ENCODE measurements at places on chromosomes 3 and 15. TPM values are rescaled to one million over a fixed set of nuclear protein-coding genes. Genes with fewer than 3 reads are reported as not detected.

DNA sequence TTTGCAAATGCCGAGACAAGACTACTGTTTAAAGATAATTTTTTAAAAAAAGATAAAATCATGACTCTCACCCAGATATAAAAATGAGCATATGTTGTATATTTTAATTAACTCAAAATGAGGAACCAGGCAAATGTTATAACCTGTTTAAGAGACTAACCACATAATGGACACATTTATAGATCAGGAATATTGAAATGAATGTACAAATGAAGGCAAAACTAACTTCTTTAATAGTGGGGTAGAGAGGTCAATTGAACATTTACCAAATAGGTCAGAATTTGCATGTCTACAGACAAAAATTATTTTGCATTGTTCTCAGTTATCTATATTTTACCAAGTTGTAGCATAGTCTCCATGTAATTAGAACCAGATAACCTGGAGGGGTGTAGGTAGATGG is 134.3 kb upstream of the PFN2 start:
- no peak for DNase-seq
- H3K36me3 ChIP-seq: no peaks in the 10 kb centered on the region
- H3K4me1 ChIP-seq: peaks cover 5% of the 10 kb centered on the region
- no peak overlapping the region for H3K27ac ChIP-seq

GRCh38 chr3:76083992-76084391 is 298.6 kb upstream of the ZNF717 start:
- H3K4me1 ChIP-seq: no peaks in the 10 kb centered on the region
- no peak overlapping the region for H3K27ac ChIP-seq
- no peaks in the 10 kb centered on the region for H3K36me3 ChIP-seq
- DNase-seq: no peak

- H3K27me3 ChIP-seq: no peaks in the 10 kb centered on the region
- H3K4me1 ChIP-seq: peaks cover 40% of the 10 kb centered on the region
- peak overlapping the region; percentile 93 for H3K4me3 ChIP-seq
- H3K27ac ChIP-seq: no peak overlapping the region
- no peak for DNase-seq
Observed at GRCh38 chr15:75456710-75457109, 5.2 kb upstream of the SIN3A start.

Gene GABRB3
- total RNA-seq: 2.4 TPM

GRCh38 chr3:168705412-168705811 is 609.7 kb upstream of the GOLIM4 start:
- H3K4me1 ChIP-seq: no peaks in the 10 kb centered on the region
- DNase-seq: no peak
- no peak overlapping the region for H3K27ac ChIP-seq

Gene EPHB3
- 5.0 TPM for total RNA-seq

Gene HESX1
- 0.30 TPM for total RNA-seq

- no peaks in the 10 kb centered on the region for H3K36me3 ChIP-seq
- H3K27ac ChIP-seq: no peak overlapping the region
- no peaks in the 10 kb centered on the region for H3K4me1 ChIP-seq
- no peak for DNase-seq
- H3K4me3 ChIP-seq: no peak overlapping the region
Observed at GRCh38 chr3:80000022-80000421, 232.2 kb upstream of the ROBO1 start.

Gene TRIM42
- not detected for total RNA-seq

DNA sequence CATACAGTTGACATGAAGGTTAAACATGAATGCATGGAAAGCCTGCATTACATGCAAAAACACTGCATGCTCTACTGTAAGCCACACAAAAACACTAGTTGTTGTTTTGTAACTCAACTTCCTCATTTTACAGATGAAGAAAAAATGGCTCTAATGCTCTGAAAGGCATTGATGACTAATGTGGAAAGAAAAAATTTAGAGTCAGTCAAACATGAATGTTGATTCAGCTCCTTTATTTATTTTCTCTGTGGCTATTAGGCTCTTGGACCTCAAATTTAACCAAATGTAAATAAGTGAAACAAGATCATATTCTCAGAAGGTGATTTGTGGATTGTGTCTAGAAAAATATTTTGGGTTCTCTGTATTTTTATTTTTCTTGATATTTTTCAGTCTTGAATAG is 336.7 kb upstream of the ZNF717 start:
- no peaks in the 10 kb centered on the region for H3K4me1 ChIP-seq
- H3K36me3 ChIP-seq: no peaks in the 10 kb centered on the region
- no peak overlapping the region for H3K4me3 ChIP-seq
- no peak for DNase-seq
- no peaks in the 10 kb centered on the region for H3K27me3 ChIP-seq
- H3K27ac ChIP-seq: no peak overlapping the region

DNA sequence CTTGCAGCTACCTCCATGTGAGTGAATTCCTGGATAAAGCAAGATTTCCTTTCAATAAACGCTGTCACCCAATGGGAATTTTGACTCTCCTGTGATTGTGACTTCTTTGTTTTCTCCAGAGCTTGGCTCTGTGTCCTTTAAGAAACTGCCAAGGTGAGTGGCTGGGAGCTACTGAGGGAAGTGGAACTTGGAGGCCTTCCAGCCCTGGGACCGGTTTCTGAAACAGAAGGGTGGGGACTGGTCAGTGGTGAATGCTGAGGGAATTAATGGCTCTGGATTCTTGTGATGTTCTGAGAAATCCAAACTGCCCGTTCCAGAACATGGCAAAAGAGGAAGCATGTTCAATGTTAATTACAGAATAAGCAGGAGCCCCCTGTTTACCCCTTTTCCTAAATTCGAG is 41.1 kb upstream of the MYZAP start:
- peaks cover 71% of the 10 kb centered on the region for H3K4me1 ChIP-seq
- no peaks in the 10 kb centered on the region for H3K36me3 ChIP-seq

- no peaks in the 10 kb centered on the region for H3K27me3 ChIP-seq
- no peak for DNase-seq
- H3K27ac ChIP-seq: no peak overlapping the region
- H3K36me3 ChIP-seq: no peaks in the 10 kb centered on the region
- H3K4me3 ChIP-seq: no peak overlapping the region
Observed at GRCh38 chr3:181773921-181774320, 62.2 kb downstream of the SOX2 start.

Data from left ventricle myocardium inferior (tissue), 1 donor.